ENCODE measurements at places on chromosomes 16 and 17.

DNA sequence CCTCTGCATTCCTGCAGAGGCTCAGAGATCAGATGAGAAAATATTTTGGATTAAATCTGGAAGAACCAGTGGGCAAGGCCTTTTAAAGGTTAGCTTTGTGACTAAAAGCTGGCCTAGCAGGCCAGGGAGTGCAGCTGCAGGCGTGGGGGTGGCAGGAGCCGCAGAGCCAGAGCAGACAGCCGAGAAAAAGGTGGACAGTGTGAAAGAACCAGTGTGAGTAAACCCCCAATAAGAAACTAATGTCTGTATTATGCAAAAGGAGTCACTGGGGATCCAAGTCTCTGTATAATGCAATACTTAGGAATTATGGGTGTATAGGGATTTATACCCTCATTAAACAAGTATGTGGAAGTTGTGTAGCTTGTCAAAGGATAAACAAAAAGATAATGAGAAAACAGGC is 21.4 kb upstream of the SPACA3 start:
- DNase-seq: no peak

GRCh38 chr17:64694207-64694606 is 32.1 kb upstream of the SMURF2 start:
- no peak for DNase-seq

DNA sequence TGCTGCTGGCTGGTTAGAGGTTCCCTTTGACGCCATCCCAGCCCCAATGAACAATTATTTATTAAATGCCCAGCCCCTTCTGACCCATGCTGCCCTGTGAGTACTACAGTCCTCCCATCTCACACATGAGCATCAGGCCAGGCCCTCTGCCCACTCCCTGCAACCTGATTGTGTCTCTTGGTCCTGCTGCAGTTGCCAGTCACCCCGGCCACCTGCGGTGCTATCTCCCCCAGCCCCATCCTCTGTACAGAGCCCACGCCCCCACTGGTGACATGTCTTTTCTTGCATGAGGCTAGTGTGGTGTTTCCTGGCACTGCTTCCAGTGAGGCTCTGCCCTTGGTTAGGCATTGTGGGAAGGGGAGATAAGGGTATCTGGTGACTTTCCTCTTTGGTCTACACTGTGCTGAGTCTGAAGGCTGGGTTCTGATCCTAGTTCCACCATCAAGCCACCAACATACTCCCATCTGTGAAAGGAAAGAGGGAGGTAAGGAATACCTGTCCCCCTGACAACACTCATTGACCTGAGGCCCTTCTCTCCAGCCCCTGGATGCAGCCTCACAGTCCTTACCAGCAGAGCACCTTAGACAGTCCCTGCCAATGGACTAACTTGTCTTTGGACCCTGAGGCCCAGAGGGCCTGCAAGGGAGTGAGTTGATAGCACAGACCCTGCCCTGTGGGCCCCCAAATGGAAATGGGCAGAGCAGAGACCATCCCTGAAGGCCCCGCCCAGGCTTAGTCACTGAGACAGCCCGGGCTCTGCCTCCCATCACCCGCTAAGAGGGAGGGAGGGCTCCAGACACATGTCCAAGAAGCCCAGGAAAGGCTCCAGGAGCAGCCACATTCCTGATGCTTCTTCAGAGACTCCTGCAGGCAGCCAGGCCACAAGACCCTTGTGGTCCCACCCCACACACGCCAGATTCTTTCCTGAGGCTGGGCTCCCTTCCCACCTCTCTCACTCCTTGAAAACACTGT is 11.3 kb downstream of the CX3CL1 start:
- DNase-seq: no peak

DNA sequence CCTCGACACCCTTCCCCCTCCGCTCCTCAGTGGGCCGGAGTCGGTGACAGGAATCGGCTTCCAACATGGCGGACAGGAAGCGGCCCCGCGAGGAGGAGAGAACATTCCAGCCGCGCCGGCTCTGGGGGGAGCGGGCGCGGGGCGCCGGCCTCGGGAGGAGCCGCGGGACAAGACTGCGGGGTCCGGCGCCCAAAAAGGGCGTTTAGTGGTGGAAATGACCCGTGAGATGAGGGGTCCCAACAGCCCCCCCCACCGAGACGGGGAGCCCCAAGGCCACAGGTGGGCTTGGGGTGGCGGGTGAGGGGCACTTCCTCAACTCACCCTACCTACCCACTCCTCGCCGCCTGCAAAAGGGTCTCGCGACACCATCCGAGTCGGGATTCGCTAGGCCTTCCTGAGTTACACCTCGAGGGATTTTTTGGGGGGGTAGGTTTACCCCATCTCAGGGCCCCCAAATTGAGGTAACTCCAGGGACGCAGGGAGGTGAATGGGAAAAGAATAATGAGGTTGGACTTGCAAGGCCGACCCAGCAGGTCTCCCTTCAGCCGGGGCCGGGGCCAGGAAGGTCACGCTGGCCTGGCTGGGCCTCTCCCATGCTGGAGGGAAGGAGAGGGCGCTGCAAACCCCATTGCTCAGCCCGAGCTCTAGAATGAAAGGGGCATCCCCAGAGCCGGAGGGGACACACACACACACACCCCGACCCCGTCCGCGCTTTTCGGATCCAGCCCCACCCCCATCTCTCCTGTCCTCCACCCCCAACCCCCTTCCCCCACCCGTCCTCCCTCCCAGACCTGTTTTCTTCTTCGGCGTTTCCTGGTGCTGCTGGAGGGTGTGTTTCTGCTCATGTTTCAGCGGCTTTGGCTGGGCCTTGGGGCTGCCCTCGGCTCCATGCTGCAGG is 707 bp downstream of the NUFIP2 start:
- DNase-seq: no peak

GRCh38 chr17:49952912-49953497 is 16.0 kb upstream of the DLX4 start:
- DNase-seq: no peak

GRCh38 chr16:28531777-28532744 is 6.7 kb downstream of the NUPR1 start:
- DNase-seq: no peak

- no peak for DNase-seq
These were observed 1.9 kb upstream of the SDR42E1 start for GRCh38 chr16:82013139-82013538.

DNA sequence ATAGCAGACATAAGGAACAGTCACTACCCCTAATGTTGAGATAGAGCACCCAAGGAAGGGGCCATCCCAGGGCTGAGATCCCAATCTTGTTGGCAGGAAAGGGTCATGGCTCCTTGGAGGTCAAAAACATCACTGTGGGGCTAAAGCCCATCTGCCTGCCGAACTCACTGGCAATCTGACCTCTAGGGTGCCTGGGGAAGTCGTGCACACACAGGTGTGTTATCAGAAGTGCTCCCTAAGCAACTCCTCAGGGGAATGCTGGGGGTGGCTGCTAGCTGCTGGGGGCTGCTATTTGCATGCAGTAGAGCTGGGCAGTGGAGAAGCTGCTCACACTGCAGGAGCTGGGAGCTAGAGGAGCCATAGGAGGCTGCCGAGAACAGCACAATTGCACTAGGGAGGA is 47.5 kb upstream of the PHOSPHO1 start:
- DNase-seq: no peak

DNA sequence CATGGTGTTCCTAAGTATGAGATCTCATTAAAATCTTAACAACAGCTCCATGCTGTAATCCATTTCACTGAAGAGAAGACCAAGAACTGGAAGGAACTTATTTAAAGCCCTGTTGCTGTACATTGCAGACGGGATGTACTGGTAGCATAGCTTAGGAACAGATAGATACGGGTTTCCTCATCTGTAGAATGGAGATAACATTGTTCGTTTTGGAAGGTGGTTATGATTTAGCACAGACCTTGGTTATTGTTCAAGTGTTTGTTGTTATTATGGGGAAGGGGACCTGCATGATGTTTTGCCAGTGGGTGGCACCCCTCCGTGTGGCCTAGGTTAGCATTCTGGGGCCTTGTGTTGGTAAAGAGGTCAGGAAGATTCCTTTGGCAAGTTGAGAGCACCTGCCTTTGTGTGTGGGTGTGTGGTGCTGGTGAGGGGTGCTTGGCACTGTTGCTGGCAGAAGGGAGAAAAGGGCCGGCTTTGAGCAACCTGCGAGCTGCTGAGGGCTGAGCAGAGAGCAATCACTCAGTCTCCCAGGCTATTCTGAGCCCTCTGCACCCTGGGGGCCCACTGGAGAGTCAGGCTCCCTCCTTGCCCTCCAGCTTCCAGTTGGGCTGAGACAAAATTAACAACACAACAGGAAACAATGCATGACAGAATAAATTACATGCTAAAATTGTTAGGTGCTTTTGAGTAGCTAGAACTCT is 2.3 kb downstream of the TAOK2 start:
- DNase-seq: no peak

GRCh38 chr16:11794447-11794846 is 2.6 kb downstream of the ZC3H7A start:
- DNase-seq: no peak

GRCh38 chr17:8826808-8827435 is 27.8 kb upstream of the MFSD6L start:
- DNase-seq: no peak

DNA sequence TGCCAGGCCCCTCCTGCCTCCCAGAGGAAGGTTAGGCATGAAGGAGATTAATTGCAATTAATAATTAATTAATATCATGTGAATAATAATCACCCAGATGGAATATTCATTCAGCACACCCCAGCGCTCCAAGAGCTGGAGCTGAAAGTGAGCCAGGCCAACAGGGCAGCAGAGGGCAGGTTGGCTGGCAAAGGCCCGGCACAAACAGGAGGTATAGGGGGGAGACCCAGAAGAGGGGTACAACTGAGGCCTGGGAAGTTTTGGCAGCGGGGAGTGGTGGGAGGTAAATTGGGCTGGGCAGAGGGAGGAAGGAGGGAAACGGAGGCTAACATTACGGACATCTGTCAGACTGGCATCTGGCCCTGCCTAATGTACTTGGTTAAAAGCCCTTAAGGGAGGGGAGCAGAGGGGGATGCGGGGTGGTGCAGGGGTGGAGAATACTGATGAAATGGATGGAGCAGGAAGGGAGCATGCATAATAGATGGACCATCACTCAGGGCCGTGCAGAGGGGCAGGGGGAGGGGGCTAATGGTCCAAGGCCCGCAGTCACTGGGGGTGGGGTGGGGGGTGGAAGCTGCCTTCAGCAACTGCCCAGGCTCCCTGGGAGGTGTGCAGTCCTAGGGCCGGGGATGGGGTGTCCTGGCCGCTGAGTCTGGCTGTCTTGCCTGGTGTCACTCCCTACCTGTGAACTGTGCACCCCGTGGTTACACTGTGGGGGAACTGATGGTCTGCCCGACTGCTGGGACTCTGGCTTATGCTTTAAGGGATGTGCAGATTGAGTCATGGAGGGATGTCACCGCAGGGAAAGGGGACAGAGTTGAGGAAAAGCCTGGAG is 1.9 kb downstream of the ADAM11 start:
- DNase-seq: no peak

DNA sequence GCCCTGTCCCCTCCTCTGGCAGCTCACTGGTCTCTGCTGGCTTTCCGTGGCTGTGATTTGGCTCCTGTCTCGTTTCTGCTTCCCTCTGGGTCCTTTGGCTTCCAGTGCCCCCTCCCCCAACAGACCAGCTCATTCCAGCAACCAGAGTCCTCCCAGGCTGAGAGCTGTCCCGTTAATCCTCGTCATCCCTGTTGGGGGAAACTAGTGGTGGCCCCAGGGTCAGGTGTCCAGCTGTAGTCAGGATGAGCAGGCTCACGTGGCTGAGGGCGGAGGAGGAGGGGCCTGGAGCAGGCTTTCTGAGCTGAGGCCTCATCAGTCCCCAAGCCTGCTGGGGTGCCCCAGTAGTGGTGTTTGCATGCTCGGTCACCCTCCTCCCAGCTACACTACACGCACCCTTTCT is 10.7 kb upstream of the CBX4 start:
- DNase-seq: no peak

DNA sequence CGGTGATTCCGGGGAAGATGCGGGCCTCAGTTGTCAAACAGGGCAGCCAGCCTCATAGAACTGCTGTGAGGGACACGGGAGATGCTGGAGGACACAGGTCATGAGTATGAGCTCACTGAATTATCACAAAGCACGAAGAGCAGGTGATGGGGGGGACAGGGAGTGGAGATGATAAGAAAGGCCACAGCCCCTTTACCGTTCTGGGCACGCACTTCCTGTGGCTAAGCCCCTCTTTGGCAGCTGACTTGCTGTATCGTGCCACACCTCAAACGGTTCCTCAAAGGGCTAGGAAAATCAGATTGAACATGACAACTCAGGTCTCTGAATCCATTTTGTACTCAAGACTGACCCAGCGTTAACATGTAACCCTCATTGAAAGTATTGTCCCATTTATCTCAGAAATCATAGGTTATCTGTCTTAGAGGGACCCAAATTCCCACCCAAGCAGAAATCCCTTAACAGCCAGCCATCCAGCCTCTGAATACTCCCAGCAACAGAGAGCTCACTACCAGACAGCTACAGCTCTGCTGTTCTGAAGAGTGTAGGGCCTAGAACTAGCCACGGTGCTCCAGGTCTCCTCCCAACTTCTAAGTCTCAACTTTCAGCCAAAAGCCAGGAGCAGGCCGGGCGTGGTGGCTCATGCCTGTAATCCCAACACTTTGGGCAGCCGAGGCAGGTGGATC is 5.0 kb upstream of the SRL start:
- no peak for DNase-seq

- no peak for DNase-seq
These were observed 7.1 kb upstream of the TMC5 start for GRCh38 chr16:19410435-19411171.

- no peak for DNase-seq
These were observed 61.9 kb downstream of the BANP start for GRCh38 chr16:88013091-88013609.

DNA sequence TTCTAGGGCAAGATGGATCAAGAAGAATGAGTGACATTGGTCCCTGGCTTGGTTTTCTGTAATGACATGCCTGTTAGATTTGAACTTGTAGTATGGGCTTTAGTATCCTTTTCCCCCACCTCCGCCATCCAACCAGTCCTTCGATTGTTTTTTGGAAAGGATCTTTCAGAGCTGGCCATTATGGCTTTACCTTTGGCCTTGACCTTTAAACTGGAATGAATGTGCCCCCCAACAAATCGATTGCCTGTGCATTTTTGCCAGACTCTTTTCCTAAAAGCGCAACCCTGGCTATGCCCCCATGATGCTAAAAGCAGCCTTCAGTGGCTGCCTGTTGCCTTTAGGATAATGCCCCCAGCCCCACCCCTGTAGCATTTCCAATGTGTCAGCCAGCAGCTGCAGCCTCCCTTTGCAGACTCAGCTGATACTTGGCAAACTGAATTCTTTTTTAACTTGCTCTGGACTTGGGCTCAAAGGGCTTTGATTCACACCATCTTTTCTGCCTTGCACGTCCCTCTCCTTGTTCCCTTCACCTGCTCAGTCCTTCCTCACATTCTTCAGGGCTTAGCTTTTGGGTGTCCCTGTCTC is 4.0 kb downstream of the GPRC5C start:
- no peak for DNase-seq

GRCh38 chr17:12765548-12765947 is 23.8 kb upstream of the ARHGAP44 start:
- DNase-seq: no peak

Data from Panc1 (cell line).